ENCODE measurements at places on chromosomes 1 and 21. TPM values are rescaled to one million over a fixed set of nuclear protein-coding genes. Genes with fewer than 3 reads are reported as not detected.

Gene ADPRS
- 27.6 TPM for total RNA-seq

Gene PHC2
- total RNA-seq, result 41.4 TPM

Gene GJC2
- 1.0 TPM for total RNA-seq

Gene CELA3B
- not detected for total RNA-seq

Gene C4BPA
- not detected for total RNA-seq

Gene CYP4B1
- 0.10 TPM for total RNA-seq

Gene LCE1A
- not detected for total RNA-seq

Gene LYSMD1
- total RNA-seq, result 2.9 TPM

Gene CFH
- total RNA-seq, result 2.5 TPM
